Activated T-helper 1 cell treated with anti-CD3 and anti-CD28 coated beads, Interleukin-12 subunit alpha, Interleukin-12 subunit beta, Interleukin-2, Interleukin-4 antibody, amounts not matched to agents 30 ng/mL and 10 ng/mL and 1 ng/mL, durations not matched to agents 14 hours and 24 hours and 36 hours (primary cell): ENCODE measurements at places on chromosomes 13 and 19. TPM values are rescaled to one million over a fixed set of nuclear protein-coding genes. Genes with fewer than 3 reads are reported as not detected.

DNA sequence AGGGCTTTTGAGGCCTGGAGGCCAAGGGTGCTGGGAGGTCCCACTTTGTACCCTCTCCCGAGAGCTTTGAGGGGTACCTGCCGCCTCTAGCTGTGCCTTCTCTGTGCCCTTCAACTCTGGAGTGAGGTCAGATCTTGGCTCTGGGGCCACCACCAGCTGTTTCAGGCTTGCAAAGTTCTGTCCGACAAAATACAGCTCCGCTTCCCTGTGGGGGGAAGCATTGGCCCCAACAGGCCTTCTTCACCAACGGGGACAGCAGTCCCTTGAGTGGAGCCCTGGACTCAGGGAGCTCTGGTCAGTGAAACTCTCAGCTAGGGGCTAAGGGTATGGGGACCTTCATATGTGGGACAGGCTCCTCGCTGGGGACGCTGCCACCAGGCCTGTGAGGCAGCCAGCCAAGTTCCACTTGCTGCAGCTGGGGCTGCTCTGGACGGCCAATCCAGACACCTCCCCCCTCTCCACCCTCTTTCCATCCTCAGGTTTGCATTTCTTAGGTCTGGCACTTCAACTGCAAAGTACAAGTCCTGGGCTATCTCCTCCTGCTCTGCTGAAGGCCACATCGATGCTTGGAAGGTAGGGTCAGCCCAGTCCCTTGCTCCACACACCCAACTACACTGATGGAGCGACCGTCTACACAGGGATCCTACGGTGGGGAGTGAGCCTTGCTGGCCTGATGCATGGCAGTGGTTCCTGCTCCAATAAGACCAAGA is 46.8 kb downstream of the C13orf46 start:
- no peak for DNase-seq

GRCh38 chr19:1765904-1766799 is 12.8 kb downstream of the ONECUT3 start:
- DNase-seq = no peak

The ACP7 gene
- 0.10 TPM in 1 of 2 replicates, not detected in the other for total RNA-seq

- DNase-seq = no peak
Observed at GRCh38 chr19:42333975-42334696, 8.7 kb downstream of the MEGF8 start.

GRCh38 chr19:39752390-39752789 is 14.6 kb upstream of the CLC start:
- no peak for DNase-seq

The ZNF835 gene
- not detected in 2 replicates for total RNA-seq

DNA sequence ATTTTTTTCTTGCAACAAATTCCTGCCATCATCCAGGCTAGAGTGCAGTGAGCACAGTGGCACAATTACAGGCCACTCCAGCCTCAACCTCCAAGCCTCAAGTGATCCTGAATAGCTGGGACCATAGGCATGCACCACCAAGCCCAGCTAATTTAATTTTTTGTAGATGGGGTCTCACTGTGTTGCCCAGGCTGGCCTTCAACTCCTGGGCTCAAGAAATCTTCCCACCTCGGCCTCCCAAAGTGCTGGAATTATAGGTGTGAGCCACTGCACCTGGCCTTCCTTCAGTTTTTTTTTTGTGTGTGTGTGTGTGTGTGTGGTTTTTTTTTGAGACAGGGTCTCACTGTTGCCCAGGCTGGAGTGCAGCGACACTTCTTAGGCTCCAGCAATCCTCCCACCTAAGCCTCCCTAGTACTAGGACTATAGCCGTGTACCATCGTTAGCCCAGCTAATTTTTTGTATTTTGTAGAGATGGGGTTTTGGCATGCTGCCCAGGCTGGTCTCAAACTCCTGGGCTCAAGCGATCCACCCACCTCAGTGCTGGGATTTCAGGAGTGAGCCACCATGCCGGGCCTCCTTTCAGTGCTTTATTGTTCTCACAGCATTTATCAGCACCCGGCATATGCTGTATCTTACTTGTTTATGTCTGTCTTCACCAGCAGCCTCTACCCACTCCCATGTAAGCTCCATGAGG is 5.9 kb upstream of the SRRM5 start:
- DNase-seq = no peak

GRCh38 chr19:2865334-2866100 is 1.6 kb upstream of the ZNF556 start:
- DNase-seq = no peak

The LYPD5 gene
- 0.29 TPM in 1 of 2 replicates, not detected in the other for total RNA-seq

The LILRB5 gene
- total RNA-seq = not detected in 2 replicates
